Stimulated activated CD8-positive, alpha-beta memory T cell treated with anti-CD3 and anti-CD28 coated beads, Interleukin-7, amount 100 ng/mL, for 1 hour (primary cell): ENCODE measurements at places on chromosomes 6 and 20.

- no peak for DNase-seq
These were observed 240.9 kb downstream of the PHACTR1 start for GRCh38 chr6:12957321-12958051.

GRCh38 chr20:60283281-60283680, 325.1 kb downstream of the CDH26 start:
- no peak for DNase-seq

GRCh38 chr20:24966317-24967012, 17.4 kb downstream of the CST7 start:
- DNase-seq = no peak

DNA sequence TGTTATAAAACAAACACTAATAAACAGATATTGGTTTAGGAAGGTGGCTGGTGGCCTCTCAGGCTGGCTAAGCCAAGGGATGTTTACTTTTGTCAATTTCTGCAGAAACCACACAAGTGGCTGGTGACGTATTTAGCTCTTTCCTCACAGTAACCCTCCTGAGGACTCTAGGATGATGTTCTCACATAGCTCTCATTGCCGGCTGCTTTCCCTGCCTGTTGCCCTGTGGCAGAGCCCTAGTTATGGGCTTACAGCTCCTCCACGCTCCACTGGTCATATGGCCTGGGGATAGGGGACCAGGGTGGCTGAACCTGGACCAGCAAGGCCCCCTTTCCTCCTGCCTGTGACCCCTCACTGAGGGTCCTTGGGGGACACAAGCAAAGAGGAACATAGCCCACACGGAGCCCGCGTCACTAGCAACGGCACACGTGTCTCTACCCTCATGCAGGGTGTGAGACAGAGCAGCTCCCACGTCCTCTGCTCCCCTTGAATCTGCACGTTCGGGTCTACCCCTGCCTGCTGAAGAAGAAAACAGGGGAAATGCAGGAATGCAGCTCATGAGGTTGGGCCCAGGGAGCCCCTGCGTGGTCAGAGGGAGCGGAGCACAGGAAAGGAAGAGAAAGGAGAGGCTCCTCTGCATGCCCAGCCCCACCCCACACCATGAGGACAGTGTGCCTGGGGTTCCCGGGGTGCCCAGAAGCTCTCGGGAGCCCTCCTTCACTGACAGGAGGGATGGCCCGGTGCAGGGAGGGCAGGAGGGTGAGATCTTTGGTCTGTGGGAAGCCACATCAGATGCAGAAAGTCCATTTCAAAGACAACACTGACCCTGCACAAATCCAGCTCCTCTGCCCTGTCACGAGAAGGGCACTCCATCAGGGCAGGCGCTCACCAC, 13.9 kb downstream of the RAMACL start:
- DNase-seq = no peak

DNA sequence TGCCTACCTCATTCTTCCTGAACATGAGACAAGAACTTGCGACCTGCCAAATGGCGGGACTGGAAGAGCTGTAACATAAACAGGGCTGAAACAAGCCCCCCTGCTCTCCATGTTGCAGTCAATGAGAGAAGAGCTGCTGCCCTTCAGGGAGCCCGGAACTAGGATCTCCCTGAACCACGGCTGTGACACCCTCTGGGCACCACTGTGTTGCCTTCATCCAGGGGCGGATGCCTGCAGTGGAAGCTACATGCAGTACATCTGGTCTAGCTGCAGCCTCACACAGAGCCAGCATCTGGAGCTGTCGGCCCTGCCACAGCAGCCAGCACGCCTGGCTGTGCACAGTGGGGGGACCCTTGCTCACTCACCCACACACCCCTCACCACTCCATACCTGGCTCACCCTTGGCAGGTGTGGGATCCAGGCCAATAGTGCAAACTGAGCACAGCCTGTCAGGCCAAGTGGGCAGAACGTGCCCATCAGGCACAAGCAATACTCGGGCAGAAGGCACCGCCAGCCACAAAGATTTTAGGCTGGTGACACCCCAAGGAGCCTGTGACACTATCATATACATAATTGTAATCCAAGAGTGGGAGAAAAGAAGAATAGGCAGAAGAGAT, 451.3 kb downstream of the HTR1B start:
- no peak for DNase-seq

DNA sequence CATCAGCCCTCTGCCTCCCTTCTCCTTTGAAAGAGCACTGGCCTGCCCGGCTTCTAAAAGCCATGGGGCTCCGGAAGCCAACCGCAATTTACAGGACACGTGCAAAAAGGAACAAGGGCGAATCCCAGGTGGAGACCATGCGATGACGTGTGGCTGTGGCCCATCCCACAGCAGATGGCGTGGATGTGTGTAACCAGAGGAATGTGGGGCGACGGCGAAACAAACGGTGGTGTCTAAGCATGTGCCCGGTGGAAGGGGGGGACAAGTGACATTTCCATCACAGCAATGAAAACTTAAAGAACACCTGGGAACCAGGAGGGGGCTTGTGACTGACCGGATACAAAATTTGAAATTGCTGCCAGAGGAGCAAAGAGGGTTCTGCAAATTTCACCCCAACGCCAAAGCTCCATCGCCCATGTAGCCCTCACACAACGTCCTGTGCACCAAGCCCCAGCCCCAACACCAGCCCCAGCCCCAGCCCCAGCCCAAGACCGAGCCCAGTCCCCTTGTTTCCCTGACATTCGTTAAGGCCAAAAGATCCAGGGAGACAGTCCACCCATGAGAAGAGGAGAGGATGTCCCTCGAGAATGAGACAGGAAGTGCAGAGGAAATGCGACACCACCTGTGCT, 159.7 kb upstream of the ZNF337 start:
- no peak for DNase-seq

GRCh38 chr20:15802020-15802419, 771.2 kb downstream of the KIF16B start:
- DNase-seq = no peak

DNA sequence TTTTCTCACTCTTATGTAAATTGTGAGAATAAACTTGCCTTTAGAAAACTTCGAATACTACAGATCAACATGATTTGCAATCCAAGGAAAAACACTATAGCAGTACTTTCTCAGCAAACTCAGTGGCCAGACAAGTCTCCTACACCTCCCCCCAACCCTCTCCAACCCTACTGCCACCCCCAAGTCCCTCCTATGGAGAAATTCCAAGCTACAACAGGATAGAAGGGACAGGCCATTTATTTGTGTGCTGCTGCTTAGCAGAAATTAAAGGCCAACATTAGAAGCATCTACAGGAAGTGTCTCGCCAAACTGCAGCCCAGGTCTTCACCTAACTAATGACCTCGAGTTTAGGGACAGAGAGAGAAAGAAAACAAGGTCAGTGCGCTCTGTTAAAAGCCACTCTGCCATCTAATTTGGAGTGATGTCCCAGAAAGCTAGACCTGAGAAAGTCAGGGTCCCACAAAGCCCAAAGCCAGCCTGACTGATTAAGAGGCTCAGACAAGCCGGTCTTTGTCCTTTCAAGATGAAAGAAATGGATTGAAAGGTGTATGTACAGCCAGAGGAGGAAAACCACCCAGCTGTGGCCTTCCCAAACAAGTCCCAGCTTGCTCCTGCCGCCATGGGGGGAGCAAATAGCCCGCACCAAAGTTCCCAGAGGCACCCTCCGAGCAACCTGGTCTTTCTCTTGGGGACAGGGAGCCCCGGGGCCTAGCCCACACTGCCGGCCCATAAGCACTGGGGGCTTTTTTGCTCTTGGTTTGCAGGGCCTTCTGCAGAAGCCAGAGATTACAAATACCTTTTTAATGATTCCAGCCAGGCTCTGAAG, 3.4 kb downstream of the BMP7 start:
- no peak for DNase-seq

- DNase-seq = no peak
These were observed 142.3 kb downstream of the FARS2 start for GRCh38 chr6:5403609-5404008.

- no peak for DNase-seq
These were observed 52.5 kb upstream of the ADGRG6 start for GRCh38 chr6:142249266-142249665.

- no peak for DNase-seq
These were observed 117.3 kb downstream of the EYA2 start for GRCh38 chr20:47011984-47012383.

GRCh38 chr20:33663161-33664084, 1.3 kb downstream of the C20orf144 start:
- DNase-seq = peak; percentile 65

- DNase-seq = no peak
These were observed 1004.9 kb upstream of the ADGRB3 start for GRCh38 chr6:67630146-67630545.

GRCh38 chr20:57999465-58000111, 228.9 kb downstream of the ANKRD60 start:
- no peak for DNase-seq

GRCh38 chr6:112310439-112311125, 36.5 kb upstream of the RFPL4B start:
- DNase-seq = no peak

- DNase-seq = no peak
These were observed 109.7 kb downstream of the FAM120B start for GRCh38 chr6:170416303-170416702.

DNA sequence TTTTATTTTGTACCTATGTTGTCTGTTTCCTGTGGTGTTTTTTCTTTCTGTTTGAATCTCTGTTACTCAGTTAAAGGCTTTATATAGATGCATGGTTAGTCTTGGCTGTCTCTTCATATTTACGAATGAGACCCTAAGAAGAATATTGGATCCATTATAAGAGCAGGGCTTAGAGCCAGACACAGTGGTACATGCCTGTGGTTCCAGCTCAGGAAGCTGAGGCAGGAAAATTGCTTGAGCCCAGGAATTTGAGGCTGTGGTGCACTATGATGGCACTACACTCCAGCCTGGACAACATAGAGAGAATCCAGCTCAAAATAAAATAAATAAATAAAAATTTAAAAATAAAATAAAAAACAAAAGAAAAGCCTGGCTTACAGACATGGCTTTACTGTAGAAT, 211.1 kb downstream of the SOD2 start:
- no peak for DNase-seq

DNA sequence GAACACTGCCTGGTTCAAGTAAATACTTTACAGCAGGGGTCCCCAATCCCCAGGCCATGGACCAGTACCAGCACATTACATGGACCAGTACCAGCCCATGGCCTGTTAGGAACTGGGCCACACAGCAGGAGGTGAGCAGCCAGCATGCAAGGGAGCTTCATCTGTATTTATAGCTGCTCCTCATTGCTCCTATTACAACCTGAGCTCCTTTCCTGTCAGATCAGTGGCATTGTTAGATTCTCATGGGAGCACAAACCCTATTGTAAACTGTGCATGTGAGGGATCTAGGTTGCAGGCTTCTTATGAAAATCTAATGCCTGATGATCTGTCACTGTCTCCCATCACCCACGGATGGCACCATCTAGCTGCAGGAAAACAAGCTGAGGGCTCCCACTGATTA, 12.0 kb upstream of the RBPJL start:
- DNase-seq = no peak

- no peak for DNase-seq
These were observed 21.2 kb downstream of the REV3L start for GRCh38 chr6:111461860-111462259.

- no peak for DNase-seq
These were observed 7.8 kb downstream of the RBCK1 start for GRCh38 chr20:415820-416322.

- no peak for DNase-seq
These were observed 22.0 kb downstream of the FRMD1 start for GRCh38 chr6:168056892-168057527.

DNA sequence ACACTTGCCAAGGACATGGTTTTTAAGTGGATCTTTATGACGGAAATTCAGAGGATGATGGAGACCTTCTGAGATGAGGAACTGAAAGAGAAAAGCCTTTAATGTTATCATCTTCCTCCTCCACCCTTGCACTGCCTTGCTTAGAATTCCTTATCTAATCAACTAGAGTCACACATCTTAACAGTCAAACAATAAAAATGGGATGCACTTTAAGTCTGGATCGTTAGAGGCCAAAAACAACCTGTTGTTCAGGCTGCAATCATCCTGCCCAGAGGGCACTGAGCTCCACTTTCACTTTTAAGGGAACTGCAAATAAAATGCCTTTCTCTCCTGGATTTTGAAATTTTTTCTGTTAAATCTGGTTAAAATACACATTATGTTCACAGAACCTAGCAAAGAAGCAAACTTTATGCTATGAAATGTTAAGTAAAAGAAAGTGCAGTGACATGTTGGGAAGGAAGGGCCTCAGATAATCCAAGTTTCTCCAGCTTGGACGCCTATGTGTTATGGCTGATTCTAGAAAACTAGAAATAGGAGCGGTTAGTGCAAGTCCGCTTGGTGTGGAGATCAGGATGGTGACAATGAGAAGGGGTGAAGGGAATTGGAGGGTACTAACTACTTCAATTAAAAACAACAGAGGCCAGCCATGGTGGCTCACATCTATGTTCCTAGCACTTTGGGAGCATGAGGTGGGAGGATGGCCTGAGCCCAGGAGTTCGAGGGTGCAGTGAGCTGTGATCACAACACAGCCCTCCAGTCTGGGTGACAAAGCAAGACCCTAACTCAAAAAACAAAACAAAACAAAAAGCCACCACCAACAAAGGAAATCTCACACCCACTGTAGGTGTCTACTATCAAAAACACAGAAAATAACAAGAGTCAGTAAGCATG, 66.4 kb upstream of the KIF13A start:
- no peak for DNase-seq

DNA sequence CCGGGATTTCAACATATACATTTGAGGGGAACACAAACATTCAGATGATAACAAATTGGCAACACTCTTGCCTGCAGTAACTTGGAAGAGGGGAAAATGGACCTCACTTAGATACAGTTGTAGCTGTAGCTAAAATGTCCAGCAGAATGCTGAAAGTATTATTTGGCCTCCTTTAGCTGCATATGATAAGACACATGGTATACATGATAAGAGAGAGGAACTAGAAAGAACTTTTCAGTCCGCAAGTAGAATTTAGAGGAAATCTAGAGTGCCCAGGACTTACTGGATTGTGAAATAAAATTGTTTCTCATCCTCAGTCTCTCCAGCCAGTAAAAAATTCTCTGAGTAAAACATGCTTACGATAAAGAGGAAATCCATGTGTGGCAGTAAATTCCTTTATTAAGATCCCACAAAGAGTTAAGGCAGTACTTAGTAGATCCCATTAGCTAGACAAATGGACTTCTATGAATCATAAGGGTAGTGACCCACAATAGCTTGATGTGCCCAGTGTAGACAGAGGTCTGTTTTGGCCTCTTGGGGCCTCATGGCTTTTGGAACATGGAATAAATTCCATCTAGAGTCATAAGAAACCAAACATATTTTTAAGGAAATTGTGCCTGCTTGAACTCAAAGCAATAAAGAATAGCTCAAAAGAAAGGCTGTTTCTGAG, 87.9 kb upstream of the RBM24 start:
- no peak for DNase-seq

DNA sequence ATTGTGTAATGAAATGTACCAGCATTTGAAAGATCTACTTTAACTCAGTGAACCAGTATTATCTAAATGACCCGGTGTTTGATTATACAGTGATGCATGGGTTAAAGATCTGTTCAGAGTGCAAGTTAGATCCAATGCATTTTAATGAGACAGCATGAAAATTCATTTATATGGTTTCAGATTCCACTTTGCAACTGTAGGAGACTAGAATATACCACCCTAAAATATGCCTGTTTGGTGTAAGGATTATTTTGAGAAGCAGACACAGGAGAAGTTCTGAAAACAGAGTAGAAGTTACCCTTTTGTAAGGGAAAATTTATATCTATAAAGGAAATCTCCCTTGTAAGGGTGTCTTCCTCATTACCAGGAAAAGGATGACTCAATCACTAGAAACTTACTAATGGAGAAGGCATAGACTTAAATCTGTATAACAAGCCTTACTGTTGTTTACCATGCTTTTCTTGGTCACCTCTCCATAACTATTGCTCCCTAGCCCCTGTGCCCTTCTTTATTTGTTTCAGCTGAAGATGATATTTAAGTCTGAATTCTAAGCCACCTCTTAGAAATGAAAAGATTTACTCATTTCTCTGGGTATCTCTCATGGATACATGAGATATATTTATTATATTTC, 105.4 kb downstream of the NCOA3 start:
- no peak for DNase-seq
